ENCODE measurements at places on chromosomes 5 and 9.

DNA sequence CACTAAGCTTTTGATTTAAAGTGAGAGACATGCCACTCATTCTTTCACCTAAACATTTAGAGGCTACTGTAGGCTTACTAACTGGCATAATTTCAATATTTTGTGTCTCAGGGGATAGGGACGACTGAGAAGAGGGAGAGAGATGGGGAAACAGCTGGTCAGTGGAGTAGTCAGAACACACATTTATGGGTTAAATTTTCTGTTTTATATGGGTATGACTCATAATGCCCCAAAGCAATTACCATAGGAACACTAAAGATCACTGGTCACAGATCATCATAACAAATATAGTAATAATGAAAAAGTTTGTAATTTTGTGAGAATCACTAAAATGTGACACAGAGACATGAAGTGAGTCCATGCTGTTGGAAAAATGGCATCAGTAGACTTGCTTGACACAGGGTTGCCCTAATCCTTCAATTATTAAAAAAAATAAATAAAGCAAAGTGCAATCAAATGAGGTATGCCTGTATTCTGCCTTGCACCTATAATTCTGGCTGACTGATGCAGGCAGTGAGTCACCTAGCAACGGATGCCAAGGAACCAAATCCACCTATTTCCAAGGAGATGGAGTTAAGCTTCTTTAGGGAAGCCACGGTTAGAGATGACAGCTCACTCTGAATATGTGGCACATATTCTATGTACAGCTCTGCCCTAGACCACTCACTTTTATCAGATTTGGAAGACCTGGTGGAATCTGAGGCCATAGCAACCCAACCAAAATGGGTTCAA lies 166.1 kb downstream of the MARCHF11 start:
- no peak for DNase-seq

DNA sequence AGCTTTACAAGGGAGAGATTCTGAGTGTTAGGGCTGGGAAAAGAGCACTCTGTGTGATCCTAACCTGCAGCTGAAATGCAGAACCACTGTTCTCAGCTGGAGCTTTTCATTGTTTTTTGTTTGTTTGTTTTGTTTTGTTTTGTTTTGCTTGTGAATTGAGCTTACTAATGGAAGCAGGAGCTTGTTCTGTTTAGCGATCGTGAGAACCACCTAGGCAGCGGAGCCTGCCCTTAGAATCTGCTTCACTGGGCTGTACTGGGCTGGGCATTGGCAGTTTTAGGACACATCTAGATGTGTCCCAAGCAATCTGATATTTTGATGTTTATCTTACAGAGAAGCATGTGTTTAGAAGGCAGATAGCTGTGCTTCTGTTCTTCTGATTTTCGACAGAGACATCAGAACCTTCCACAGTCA lies 14.3 kb downstream of the SYK start:
- DNase-seq = no peak

- DNase-seq = no peak
Measured at GRCh38 chr9:95363051-95363841, 45.7 kb upstream of the FANCC start.

GRCh38 chr5:35087991-35088390 lies 40.2 kb upstream of the AGXT2 start:
- DNase-seq = no peak

DNA sequence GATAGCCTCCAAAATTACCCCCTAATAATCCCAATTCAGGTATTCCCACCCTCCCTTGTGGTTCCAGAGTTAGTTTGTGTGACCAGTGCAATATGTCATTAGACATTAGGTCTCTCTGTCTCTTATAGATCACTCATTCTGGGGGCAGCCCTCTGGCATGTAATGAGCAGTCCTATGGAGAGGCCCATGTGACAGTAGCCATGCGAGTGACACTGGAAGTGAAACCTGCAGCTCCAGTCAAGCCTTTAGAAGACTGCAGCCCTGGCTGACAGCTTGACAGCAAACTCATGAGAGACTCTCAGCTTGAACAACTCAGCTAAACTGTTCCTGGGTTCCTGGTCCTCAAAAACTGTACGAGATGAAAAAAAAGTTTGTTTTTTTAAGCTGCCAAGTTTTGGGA lies 54.0 kb upstream of the HSPB3 start:
- DNase-seq = no peak
